ENCODE measurements at places on chromosomes 6 and 20.
A peak's percentile ranks its signal among the peaks of the same experiment; 100 is the strongest.

GRCh38 chr20:62536871-62537401 lies 61.1 kb upstream of the GATA5 start:
- DNase-seq, result no peak

DNA sequence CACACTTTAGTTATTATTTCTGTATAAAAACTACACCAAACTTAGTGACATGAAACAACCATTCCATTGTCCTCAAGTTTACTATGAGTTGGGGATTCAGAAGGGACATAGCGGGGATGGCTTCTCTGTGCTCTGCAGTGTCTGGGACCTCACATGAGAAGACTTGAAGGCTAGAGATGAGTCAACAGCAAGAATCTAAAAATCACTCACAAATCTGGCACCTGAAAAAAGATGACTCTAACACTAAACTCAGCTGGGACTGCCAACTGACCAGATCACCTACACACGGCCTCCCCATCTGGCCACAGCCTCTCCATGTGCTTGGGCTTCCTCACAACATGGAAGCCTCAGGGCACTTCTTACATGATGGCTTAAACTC lies 63.0 kb upstream of the EYA2 start:
- DNase-seq, result no peak

GRCh38 chr6:154139892-154140291 lies 100.9 kb downstream of the OPRM1 start:
- DNase-seq, result no peak

DNA sequence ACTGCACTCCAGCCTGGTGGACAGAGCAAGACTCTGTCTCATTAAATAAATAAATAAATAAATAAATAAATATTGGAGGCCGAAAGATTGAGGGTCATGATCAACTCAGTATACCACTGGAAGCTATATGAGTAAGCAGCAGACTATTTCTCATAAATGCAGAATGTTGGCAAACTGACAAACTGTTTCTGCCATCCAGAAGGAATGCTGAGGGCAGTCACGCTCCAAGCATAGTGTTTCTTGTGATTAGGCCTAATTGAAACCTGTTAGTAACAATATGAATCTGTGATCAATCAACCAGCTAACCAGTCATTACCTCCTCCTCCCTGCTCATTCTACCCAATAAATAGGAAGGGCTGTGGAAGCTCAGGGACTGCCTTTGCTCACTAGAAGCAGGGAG lies 15.2 kb upstream of the KCNK15 start:
- no peak for DNase-seq

DNA sequence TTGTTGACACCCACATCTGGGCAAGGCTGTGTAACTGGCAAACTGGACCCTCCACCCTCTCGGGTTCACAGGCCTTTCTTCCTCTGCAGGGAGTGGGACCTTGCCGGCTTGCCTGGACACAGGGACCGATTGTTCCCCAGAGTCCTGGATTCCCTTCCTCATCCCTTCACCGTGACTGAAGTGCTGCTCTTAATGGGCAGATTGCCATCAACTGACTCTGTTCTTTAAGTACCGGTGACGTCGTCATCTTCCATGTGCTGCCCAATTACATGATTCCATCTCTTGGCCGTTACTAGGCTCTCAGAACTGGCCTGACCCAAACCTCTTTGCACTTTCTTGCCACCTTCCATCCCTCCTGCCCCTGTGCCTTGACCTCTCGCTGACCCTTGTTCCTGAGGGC lies 85.4 kb downstream of the EYA4 start:
- no peak for DNase-seq

GRCh38 chr6:111342913-111343312 lies 140.1 kb downstream of the REV3L start:
- DNase-seq, result no peak

DNA sequence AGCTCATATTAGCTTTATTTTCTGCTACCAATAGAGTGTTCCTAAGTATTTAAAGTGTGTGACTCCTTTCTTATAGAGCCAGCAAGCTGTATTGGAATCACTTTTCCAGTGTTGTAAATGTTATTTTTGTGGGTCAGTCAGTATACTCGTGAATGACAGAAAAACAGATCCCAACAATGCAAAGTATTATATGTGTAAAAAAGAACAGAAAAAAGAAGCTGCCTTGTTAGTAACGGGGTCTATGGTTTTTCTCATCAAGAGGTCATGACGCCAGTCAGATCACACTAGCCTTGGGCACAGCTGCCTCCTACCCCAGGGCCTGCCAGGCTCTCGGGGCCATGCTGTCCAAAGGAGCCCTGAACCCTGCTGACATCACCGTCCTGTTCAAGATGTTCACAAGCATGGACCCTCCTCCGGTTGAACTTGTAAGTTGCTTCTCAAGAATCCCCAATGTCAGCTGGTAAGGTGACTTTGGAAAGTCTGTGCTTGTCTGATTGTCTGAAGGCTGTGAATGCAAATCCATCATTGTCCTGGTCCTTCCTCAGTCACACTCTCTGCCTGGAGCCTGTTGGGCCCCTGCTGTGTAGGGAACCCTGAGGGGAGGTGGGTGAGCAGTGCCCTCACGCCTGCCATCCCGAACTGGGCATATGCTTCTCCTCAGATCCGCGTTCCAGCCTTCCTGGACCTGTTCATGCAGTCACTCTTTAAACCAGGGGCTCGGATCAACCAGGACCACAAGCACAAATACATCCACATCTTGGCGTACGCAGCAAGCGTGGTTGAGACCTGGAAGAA lies 9.8 kb downstream of the NELFCD start:
- no peak for DNase-seq

GRCh38 chr20:47663354-47664067 lies 121.8 kb downstream of the SULF2 start:
- peak; percentile 47 for DNase-seq

DNA sequence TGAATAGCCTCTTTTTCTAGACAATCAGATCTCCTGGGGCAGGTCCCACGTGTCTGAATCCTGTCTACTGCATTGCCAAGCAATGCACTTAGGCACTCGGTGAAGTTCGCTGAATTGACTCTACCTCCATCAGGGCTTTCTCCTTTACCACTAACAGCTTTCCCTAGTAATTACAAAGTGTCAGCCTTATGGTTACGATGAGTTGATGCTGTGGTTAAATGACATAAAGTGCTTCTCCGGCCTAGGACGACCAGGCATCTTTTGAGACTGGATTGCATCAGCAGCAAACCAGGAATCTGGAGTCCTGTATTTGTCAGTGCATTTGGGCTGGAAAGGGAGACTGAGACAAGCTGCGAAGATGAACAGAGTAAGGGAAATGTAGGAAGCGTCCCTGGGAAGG lies 21.5 kb downstream of the NOX3 start:
- DNase-seq, result no peak

DNA sequence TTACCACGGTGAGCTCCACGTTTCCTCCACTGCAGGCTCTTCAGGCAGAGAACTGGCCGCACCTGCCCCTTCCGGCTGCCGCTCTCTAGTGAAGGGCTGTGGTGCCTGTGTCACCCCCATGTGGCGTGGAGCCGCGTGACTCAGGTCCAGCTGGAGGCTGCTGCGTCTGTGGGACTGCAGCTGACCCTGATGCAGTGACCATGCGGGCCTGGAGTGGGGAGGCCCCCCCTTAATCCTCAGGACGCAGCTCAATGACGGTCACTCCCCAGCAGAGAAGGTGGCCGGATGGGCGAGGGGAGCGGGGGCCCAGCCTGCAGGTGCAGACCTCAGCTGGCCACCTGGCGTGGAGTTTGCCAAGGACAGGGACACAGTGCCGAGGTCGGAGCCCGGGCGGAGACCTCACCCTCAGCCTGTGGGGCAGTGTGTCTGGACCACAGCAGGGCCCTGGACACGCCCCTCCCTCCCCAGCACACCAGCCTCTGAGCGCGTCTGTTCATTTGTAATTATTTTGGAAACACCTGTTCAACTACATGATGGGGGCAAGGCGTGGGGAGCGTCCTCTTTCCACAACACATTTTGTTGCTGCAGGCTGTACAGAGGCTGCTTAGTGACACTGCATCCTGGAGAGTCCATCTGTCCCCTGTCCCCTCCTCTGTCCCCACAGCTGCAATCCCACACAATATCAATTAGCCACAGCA lies 10.7 kb downstream of the BHLHE23 start:
- no peak for DNase-seq

DNA sequence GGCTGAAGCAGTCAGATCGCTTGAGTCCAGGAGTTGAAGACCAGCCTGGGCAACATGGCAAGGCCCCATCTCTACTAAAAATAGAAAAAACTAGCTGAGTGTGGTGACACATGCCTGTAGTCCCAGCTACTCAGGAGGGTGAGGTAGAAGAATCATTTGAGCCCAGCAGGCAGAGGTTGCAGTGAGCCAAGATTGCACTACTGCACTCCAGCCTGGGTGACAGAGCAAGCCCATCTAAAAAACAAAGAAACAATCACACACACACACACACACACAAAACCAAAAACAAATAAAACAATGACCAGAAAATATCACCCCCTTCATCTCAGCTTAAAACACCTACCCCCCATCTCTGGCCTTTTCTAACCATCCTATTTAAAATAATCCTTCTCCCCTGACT lies 68.0 kb downstream of the BTBD9 start:
- DNase-seq, result no peak

DNA sequence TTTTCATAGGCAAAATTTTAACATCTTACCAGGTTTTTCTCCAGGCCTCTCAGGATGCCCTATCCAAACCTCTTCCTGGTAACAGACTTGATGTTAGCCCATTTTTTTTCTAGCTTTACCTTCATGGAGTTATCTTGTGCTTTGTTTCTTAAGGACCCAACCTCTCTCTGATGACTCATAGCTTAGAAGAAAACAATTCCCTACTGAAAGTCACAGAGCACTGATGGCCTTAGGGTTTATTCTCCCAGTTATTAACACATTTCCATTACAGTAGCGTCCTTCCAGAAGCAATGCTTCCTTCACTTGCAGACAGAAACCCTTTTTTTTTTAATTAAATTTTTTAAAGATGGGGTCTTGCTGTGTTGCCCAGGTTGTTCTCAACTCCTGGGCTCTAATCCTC lies 79.4 kb downstream of the IYD start:
- DNase-seq, result no peak

GRCh38 chr6:87257565-87257964 lies 64.8 kb upstream of the SMIM8 start:
- DNase-seq, result no peak

DNA sequence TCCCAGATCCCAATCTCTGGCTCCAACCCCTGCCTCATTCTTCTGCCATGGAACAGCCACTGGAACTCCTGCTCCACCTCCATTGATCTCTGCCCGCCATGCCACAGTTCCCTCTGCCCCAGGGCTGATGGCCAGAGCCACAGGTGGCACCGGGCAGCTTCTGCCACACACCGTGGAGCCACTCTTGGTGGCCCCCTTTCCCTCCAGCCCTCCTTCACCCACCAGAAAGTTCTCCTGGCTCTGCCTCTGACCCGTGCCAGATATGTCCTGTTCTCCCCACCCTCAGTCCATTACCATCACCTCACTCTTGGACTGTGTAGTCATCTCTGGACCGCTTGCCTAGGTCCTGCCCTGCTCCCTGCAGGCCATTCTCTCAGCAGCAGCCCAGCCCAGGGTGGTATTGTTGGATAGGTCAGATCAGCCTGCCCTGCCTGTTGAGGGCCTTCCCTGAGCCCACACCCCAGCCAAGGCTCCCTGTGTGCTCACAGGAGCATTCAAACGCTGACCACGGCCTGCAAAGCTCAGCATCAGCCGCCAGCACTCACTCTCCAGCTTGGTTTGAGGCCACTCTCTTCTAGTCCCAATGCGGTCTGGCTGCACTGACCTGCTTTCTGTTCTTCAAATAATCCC lies 16.8 kb upstream of the SYNDIG1 start:
- no peak for DNase-seq

DNA sequence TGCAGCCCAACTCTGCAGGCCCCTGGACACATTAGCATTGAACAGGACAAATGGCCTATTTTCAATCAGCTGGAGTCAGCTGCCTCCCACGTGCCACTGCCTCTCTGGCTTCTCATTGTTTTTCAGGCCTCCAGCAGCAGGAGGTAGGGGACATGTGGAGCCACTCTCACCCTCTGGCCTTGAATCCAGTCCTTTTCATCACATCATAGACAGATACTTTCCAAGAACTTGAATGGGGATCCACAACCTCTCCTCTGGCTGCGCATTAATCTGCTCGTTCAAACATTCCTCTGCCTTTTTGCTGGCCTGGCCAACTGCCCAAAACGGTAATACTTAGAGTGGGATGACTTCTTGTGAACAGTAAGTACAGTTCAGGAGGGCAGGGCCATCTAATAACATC lies 592.3 kb downstream of the PKHD1 start:
- no peak for DNase-seq

DNA sequence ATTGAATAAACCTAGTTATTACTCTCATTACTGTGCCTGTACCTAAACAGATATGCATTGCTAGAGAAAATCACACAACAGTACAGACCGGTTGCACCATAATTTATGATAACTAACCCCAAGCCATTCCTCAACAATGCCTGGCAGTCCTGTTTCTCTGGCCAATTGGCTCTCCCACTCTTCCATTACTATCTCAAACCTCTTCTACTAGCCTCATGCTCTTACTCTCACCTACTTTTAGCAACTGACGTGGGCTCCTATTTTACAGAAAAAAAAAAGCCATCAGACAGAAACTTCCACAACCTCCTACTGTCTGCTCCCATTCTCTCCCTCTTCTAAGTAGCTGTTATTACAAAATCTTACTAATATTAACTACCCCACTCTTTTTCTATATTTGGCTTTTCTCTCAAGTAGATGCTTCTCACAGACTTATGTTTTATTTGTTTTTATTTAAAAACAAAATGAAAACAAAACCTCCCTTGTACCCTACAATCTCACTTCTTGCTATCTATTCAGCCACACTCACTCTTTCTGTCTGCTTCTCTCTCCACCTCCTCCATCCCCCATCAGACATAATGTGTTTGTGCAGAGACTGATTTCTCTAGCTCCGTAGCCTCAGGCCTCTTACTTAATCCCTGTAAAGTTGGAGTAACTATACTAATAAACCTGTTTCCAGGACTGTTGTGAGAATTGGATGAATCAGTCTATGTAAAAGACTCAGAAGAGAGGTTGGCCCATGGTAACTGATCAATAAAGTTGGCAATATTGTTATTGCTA lies 9.1 kb downstream of the GOPC start:
- DNase-seq, result no peak

GRCh38 chr6:56848105-56848504 lies 106.8 kb upstream of the BEND6 start:
- DNase-seq, result no peak

DNA sequence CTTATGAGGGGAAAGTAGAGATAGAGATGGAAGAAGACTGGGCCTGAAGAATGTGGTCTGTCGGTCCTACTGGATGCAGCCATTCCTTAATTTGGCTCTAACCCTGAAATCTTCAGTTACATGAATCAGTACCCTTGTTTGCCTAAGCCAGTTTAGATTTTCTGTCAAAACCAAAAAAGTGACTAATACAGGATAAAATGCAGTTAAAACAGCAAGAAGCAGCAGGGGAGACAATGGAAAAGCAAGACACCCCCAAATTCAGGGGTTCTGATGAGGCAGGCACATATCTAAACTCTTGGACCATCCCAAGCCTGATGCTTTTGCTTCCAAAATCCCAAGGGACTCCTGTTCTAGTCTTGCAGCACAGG lies 17.4 kb upstream of the UBE2V1 start:
- DNase-seq, result no peak

- no peak for DNase-seq
Measured at GRCh38 chr20:20365480-20366161, 2.3 kb upstream of the INSM1 start.

Measured in stimulated activated CD4-positive, alpha-beta T cell treated with anti-CD3 and anti-CD28 coated beads, TNF-alpha, amount 100 ng/mL, for 4 hours (primary cell).